Activated naive CD4-positive, alpha-beta T cell treated with anti-CD3 and anti-CD28 coated beads, Interleukin-2, amount 50 U/mL, for 72 hours (primary cell): ENCODE measurements at places on chromosomes 11 and 22.

- DNase-seq, result no peak
Measured at GRCh38 chr11:121523581-121524232, 70.9 kb upstream of the SORL1-AS1 start.

GRCh38 chr22:46890819-46891218, 128.4 kb downstream of the TBC1D22A start:
- no peak for DNase-seq

- DNase-seq, result no peak
Measured at GRCh38 chr11:106507645-106508306, 430.3 kb downstream of the AASDHPPT start.

DNA sequence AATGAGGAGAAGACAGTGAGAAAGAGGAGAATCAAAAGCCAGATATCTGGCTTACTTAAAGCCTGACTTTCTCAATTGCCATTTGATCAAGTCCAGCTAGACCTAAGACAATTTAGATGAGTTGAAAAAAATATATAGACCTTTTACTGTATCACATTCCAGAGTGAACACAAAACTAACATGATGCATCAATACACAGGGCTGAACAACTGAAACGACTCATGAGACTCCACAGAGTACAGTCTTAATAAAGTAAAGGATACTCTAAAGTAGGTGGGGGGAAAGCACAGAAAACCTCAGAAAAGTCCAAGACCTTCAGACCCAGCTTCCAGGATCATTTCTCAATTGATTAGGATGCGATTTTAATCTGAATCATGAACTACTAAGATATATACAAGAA, 95.3 kb upstream of the OR9G4 start:
- no peak for DNase-seq

- DNase-seq, result no peak
Measured at GRCh38 chr11:32940865-32941264, 48.3 kb downstream of the QSER1 start.

- no peak for DNase-seq
Measured at GRCh38 chr11:117823294-117823945, 1.1 kb downstream of the FXYD2 start.

DNA sequence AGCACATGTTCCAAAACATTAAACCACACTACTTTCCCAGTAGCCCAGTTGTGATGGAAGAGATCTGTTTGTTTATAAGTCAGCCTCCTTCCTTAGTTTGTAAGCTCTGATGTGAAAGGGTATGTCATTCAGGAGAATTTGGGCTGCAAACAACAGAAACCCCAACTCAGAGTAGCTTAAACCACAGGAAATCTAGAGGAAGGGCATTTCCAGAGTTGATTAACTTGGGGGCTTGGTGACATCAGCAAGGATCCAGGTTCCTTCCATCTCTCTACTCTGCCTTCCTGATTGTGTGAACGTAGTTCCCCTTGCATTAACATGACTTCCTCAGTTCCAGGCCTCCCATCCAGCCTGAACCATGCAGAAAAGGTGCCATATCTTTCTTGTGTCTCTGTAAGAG, 6.5 kb upstream of the FJX1 start:
- DNase-seq, result no peak

DNA sequence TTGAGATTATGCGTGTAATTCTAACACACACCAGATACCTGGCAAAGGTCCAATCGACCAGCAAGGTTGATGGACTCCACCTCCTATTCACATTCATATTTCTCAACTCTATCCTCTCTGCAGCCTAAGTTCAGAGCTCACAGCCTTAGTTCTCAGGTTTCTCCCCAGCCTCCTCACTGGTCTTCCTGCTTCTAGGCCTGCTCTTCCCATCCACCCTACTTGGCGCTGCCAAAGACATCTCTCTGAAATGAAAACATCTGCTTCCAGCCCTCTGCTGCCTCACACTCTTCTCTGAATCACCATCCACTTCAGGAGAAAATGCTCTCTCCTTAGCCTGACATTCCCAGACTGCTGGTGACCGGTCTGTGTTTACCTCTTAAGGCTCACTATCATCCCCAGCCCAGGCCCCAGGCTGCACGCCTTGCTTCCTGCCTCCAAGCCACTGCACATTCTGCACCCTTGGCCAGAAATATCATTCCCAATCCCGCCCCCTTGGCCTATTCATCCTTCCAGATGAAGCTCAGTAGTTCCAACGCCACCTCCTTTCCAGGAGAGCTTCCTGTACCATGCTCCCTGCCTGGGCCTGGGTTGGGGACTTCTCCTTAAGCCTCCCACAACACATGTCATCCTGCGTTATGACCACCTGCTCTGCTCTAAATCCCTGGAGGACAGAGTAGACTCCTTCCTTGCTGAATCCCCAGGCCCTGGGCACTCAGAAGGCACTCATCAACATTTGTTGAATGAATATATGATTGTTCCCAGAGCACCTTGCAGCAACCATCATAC, 3.5 kb downstream of the ARRB1 start:
- no peak for DNase-seq
